NCI-H1092 (cell line): ENCODE measurements at places on chromosomes 6 and 20.

GRCh38 chr20:45985573-45985972, 13.6 kb upstream of the ZNF335 start:
- DNase-seq = no peak

DNA sequence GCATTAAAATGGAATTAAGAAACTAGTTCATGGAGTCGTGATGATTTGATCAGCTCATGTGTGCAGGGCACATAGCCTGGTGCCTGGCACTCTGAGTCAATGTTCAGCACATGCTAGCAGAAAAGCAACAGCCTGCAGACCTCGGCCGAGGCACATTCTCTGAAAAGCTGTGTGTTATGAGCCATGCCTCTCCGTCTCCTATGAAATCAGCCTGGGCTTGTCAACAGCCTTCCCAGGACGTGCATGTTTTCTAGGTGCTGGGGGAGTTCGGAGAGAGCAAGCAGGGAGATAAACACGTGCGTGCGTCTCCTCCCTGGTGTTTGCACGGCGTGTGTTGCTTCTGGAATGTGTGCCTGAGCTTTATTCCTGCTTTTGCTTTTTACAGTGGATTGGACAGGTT, 207.8 kb upstream of the KCNG1 start:
- no peak for DNase-seq

GRCh38 chr20:496126-496696, 33.9 kb upstream of the TBC1D20 start:
- DNase-seq = no peak

DNA sequence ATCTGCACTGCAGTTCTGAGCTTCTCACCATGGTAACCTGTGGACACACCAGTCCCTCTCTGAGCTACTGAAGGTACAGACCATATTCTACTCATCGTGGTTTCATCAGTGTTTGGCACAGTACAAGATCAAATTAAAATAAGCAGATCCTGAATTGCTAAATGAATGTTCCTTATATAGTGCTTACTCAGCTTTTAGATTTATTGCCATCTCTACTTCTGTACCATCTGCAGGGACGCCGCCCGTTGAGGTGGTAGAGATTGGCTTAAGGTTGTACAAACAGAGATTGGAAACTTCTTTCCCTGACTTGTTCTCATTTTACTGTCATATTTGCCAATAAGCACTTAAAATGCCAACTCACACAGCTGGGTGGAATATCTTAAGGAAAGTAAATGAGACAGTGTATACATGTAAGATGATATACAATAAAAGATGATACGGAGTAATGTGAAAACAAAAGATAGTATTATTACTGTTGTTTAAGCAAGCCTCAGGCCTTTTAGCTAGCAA, 223.4 kb upstream of the FOXQ1 start:
- DNase-seq = no peak

DNA sequence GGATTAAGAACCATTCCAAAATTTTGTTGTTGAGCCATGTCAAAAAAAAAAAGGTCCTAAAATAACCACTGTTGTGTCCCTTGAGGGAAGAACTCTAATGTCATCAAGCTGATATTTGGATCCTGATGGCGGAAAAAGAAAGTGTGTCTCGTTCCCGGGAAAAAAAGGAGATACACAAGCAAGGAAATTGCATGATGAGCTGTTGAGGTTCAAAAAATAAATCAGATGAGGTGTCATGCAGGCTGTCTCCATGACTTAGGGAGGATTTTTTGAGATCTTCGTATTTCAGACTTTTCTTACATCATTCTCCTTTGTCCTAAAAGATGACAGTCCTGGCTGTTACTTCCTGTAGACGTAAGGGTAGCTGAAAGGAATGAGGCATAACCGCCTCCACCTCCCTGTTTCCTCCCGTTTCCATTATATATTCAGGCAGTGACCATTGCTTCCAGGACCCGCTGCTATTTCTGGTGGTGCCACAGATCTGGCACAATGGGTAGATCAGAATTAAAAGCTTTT, 117.3 kb upstream of the TNFAIP3 start:
- DNase-seq = no peak

DNA sequence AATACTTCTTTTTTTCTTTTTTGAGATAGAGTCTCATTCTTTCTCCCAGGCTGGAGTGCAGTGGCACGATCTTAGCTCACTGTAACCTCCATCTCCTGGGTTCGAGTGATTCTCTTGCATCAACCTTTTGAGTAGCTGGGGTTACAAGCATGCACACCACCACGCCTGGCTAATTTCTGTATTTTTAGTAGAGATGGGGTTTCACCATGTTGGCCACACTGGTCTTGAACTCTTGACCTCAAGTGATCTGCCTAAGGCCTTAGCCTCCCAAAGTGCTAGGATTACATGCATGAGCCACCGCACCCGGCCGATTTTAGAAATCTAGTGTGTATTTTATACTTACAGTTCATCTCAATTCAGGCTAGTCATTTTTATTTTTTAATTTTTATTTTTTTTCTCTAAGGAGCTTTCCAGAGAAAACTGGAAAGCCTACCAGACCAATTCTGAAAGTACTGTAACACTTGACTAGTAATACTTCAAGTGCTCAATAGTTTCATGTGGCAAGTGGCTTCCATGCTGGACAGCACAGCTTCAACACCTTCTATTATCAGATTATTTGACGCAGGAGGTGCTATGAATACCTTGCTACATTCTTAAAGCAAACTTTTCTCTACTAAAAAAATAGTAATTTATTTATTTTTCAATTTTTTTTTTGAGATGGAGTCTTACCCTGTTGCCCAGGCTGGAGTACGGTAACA, 25.0 kb downstream of the POLR1C start:
- DNase-seq = no peak

DNA sequence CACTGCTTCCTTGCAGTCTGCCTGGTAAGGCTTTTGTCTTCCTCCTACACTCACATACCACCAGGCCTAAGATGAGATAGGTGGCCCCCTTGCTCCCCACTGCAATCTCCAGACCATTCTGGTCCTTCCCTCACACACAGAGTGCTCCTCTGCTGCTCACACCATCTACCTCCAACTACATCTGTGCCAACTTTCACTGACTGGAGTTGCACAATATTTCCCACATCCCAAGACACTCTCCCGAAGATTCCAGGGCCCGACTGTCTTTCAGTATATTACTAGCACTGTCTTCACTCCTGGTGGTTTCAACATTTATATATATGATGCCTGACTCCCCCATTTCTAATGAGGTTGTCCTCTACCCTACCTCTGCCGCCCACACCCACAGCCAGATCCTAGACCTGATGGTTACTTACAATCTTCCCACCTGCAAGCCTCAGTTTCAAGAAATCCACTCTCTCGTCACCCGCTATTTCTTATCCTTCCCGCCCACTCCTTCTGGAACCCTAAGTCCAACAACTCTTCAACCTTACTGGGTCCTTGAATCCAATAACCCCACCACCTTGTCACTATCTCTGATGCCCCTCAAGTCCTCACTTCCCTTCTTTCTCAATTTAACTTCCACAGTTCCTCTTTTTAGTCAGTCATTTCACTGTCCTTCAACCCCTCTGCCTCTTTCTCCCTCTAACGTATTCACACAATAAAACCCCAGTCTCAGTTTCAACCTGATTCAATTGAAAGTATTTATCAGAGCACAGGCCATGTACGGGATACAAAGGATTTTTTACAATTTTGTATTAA, 21.6 kb downstream of the RALGAPA2 start:
- DNase-seq = no peak

- no peak for DNase-seq
Observed at GRCh38 chr6:43766964-43767461, 3.0 kb upstream of the VEGFA start.

GRCh38 chr20:63248835-63249591, 5.2 kb downstream of the NKAIN4 start:
- no peak for DNase-seq

DNA sequence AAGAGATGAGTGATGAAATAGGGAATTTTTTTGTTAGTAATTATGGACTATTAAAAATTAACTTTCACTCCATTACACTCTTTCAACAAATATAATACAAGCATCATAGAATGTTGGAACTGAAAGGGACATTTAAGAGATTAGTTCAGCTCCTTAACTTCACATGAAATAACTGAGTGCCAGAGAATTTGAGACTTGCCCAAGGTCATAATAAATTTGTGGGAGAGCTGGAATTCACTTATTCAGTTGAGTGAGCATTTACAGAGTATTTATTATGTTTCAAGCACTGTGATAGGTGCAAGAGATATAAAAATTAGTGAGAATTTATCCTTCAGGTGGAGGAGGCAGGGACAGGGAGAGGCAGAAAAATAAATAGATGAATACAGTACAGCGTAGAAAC, 154.6 kb downstream of the KCNQ5 start:
- DNase-seq = no peak

- DNase-seq = no peak
Observed at GRCh38 chr6:137871291-137871690, 4.2 kb downstream of the TNFAIP3 start.

DNA sequence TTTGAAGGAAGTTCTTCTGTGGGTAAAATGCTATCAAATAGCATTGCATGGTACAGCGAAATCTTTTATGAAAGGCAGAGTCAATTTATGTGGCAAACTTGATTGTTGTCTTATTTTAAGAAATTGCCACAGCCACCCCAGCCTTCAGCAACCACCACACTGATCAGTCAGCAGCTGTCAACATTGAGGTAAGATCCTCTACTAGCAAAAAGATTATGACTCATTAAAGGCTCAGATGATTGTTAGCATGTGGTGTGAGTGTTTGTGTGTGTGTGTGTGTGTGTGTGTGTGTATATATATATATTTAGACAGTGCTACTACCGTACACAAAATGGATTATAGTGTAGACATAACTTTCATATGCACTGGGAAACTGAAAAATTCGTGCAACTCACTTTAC, 27.8 kb downstream of the LRRN4 start:
- no peak for DNase-seq

GRCh38 chr6:3873051-3873450, 23.9 kb downstream of the FAM50B start:
- no peak for DNase-seq

- no peak for DNase-seq
Observed at GRCh38 chr6:14593286-14593685, 475.7 kb downstream of the CD83 start.

DNA sequence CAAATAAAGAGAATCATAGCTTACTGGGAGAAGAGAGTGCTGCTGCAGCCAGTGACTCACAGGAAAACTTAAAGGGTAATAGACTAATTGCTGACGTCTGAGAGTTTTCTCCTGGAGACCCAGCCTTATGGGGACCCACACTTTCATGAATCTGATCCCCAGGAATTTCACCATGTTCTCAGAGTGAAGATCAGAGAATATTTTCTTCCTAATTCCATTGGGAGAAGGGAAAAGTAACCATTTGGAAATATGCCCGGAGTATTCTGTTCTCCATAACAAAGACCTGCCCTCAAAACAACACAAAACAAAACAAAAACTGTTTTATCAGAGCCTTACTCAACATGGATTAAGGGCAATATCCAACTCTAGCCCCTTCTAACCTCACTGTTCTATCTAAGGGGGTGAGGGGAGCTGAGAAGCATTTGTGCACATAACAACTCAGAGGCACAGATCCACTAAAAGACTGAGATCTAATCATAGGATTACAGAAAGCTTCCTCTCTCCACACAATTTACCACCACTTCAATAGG, 168.2 kb upstream of the SSTR4 start:
- DNase-seq = no peak

DNA sequence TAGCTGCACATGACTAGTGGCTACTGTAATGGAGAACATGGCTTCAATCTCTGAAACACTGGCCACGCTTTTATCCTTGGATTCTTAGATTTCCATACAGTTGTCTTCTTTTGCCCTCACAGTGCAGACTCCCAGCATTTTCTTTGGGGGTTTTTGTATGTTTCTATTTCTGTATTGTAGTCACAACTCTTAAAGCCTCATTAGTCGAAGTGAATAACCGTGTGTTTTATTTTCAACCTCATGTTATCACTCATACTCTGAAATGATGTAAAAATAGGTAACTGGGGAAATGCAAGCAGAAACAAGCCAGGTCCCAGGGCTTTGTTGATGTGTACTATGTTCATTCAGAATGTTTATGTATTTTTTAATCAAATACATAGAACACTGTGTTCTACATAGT, 162.9 kb downstream of the JARID2 start:
- no peak for DNase-seq

DNA sequence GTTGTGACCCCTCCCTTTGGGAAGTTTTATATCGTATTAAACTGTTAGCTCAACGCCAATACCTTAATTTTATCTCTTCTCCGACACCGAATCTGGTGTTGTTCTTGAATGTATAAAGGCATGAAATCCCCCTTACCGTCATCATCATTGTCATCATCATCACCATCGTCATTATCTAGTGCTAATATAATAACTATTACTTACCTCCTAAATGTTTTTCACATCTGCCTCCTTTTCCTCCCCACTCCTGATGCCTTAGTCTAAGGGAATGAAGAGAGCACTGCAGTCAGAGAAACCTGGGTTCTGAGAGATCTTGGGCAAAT, 677 bp upstream of the ZBTB24 start:
- DNase-seq = no peak

DNA sequence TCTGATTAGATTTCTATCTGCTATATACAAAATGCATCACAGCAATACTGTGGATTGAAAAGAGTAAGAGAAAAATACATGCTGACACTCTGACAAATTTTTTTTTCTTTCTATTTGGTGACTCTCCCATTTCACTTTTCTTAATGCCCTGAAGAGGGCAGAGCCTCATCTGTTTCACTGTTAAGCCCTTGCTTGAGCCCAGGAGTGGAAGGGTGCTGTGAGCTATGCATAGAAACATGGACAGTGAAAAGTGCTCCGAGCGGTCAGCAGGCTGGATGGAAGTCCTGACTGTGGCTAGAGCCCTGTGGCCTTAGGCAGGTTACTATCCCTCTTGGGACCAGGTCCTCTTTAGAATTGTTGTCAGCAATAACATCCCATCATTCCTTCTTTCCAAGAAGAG, 17.4 kb upstream of the CSE1L start:
- no peak for DNase-seq

DNA sequence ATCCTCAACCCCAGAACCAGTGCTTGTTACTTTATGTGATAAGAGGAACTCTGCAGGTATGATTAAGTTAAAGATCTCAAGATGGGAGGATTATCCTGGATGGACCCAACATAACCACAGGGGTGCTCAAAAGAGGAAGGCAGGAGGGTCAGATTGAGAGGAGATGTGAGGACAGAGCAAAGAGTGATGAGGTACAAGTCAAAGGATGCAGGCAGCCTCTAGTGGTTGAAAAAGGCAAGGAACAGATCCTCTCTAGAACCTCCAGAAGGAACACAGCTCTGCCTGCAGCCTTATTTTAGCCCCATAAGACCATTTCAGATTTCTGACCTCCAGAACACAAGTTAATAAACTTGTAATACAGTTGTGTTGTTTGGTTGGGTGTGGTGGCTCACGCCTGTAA, 41.2 kb downstream of the PDSS2 start:
- no peak for DNase-seq

- DNase-seq = no peak
Observed at GRCh38 chr6:11586536-11586935, 49.0 kb downstream of the TMEM170B start.

- no peak for DNase-seq
Observed at GRCh38 chr6:143700684-143701348, 23.1 kb downstream of the PHACTR2 start.

GRCh38 chr6:82220167-82220566, 27.4 kb downstream of the IBTK start:
- no peak for DNase-seq

GRCh38 chr20:7829776-7830175, 110.5 kb downstream of the HAO1 start:
- no peak for DNase-seq

- no peak for DNase-seq
Observed at GRCh38 chr6:97771372-97771771, 488.4 kb upstream of the MMS22L start.

GRCh38 chr6:47163536-47163935, 121.4 kb upstream of the ADGRF1 start:
- DNase-seq = no peak

GRCh38 chr20:37786043-37786442, 92.2 kb downstream of the CTNNBL1 start:
- DNase-seq = no peak
